ENCODE measurements at places on chromosomes 3 and 15.
A peak's percentile ranks its signal among the peaks of the same experiment; 100 is the strongest.

DNA sequence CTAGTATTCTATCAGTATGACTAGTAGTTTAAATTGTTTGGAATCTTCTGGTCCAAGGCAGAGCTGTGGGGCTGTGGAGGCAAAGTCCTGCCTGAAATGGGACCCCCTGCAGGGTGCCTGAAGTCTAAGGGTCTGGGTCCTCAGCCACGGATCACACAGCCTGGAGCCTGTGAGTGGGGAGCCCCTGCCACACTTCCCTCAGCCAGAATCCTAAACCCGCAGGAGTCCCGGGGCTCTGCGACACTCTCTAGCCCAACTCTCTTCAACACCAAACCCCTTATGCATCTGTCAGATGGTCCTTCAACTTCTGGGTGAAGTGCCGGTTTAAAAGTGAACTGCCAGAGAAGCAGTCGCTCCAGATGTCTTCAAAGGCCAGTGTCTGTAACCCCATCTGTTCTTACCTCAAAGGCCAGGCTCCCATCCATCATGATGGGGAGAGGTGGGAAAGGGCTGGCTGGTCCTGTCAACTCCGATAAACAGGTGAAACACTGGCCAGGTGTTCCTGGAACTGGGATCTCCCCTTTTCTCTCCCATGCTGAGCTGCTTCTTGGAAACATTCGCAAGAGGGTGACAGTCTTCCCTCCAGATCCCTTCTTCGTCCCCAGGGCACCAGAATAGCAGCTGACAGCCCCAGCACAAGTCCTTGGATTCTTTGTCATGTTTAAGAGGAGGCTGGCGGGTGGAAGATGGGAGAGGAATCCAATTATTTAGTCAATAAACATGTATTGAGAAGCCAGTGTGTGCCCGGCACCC, 45.6 kb downstream of the CPN2 start:
- DNase-seq = no peak

DNA sequence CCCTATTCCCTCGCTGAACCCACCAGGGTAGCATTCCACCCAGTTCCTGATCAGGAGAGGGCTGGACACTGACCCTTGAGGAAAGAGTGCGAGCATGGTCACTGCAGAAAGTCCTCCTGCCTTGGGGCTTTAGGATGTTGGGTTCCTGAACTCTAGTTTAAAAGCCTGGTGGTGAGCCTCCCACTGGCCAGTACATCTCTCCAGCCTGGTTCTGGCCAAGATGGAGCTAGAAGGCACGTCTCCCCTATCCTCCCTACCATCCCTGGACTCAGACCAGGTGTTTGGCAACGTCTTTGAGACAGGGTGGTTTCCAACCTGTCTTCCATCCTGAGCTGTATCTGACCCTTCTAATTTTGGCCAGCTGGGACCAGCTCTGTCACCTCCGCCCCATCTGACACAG, 31.4 kb downstream of the NBEAL2 start:
- DNase-seq = no peak

DNA sequence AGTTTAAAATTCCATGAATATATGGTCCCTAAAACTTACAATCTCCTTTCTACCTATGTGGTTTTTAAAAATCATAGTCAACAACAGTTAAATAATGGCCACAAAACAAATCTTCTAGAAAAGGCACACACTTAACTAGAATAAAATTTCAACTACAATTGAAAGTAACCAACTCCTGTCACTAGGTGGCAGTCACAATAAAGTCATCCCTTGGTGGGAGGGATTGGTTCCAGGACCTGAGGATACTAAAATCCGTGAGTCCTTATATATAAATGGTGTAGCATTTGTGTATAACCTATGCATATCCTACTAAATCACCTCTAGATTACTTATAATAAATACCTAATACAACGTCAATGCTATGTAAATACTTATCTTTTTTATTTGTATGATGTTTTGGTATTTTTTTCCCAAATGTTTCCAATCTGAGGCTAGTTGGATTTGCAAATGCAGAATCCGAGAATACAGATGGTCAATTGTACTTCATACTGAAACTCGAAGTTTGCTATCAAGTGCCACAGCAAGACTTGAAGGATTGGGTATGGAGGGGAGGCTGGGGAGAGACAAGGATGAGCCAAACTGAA, 172.6 kb downstream of the FMN1 start:
- peak; percentile 12 for DNase-seq

GRCh38 chr3:148319161-148319915, 378.4 kb upstream of the AGTR1 start:
- DNase-seq = no peak

- no peak for DNase-seq
These were observed 58.6 kb downstream of the WWTR1 start for GRCh38 chr3:149599236-149599635.

DNA sequence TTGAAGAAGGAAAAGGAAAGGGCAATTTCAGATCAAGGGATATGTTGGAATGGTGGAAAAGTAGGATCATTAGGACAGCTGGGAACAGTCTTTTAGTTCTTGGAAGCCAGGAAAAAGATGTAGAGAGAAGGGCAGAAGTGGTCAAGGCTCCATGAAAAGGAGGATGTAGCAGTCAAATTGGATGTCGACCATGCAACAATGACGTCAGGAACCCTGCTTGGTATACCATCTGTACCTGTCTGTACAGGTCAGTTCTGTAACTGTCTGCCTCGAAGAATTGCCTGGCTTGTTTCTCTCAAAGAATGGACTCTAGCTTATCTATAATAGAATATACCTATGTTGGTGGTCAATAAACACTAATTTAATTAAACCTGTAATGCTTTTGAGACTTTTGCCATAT, 157.8 kb upstream of the SGO1 start:
- DNase-seq = no peak

DNA sequence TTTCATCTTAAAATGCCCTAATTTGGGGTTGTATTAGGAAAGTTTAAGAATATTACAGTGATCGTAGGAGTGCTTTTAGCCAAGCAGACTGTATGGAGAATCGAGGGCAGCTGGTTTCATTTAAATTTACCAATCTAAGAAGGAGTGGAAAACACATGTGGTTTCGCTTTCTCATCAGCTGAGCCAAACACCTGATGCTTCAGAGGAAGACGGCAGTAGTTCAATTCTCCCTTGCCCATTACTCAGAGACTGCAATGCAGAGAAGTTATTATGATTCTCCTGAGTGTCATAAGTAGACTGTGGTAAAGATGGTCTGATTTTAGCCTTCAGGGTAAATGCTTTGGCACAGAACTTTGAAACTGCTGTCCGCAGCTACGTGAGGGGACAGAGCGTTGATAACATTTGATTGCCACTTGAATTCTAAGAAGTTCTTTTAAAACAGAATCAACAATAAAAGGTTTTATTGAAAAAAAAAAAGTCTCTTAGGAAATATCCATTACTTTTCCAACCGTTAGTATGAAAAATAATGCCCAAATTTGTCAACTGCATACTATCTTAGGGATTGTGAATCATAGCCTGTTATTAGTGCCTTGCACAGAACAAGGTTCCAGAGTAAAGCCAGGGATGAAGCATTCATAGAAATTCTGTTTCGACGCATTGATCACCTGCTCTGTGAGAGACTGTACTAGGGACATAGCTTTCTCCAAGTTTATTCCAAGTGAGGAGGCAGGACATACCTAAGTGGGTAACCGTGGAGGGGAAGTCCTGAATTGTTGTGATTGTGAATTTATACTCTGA, 25.6 kb downstream of the LYSMD4 start:
- peak; percentile 57 for DNase-seq

DNA sequence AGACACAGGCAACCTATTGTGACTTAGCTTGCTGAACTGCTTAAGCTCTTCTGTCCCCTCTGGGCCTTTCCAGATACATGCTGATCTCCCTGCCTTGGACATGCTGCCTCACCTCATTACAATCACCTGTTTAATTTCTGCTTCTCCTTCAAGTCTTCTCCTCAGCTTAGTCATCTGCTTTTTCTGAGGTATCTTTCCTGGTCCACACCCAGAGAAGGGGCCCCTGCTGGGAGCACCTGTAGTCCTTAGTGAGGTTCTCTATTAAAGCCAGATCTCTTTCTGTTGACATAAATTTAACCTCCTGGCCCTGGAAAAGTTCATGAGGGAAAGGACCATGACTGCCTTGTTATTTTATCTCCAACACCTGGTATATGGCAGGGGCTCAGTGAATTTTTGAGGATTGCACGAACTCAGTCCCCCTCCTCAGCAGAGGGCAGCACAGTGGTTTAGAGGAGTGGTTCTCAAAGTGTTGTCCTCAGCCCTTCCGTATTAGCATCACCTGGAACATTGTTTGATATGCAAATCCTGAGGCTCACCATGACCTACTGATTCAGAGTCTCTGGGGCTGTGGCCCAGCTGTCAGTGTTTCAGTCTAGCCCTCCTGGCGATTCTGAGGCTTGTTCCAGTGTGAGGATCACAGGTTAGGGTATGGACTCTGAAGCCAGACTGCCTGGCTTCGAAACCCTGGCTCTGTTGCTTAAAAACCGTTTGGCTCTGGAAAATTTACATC, 12.7 kb downstream of the COL6A6 start:
- no peak for DNase-seq

- DNase-seq = no peak
These were observed 15.4 kb downstream of the PLXNA1 start for GRCh38 chr3:126998320-126998719.

GRCh38 chr3:152376351-152377183, 107.8 kb downstream of the MBNL1 start:
- DNase-seq = no peak

- DNase-seq = no peak
These were observed 904.1 kb downstream of the OTOL1 start for GRCh38 chr3:162400697-162401096.

DNA sequence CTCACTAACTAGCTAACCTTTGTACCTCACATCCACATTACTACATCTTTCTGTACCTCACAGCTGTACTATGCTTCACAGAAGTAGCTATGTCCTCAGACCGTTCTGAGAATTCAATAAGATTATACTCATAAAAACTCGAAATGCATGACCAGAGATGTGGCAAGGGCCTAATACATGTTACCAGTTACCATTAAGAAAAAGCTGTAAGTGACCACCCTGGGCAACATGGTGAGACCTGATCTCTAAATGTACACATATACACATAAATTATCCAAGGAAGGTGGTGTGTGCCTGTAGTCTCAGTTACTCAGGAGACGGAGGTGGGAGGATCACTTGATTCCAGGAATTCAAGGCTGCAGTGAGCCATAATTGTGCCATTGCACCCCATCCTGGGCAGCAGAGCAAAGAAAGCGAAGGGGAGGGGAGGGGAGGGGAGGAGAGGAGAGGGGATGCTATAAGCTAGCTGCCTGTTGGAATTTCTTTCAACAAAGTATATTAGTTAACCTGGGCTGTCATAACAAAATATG, 482.6 kb upstream of the ZNF717 start:
- DNase-seq = no peak

GRCh38 chr15:99108993-99109392, 4.1 kb downstream of the SYNM start:
- DNase-seq = no peak

- no peak for DNase-seq
These were observed 183.2 kb upstream of the STAC start for GRCh38 chr3:36197151-36197550.

- DNase-seq = no peak
These were observed 49.1 kb upstream of the TJP1 start for GRCh38 chr15:29871401-29871800.

DNA sequence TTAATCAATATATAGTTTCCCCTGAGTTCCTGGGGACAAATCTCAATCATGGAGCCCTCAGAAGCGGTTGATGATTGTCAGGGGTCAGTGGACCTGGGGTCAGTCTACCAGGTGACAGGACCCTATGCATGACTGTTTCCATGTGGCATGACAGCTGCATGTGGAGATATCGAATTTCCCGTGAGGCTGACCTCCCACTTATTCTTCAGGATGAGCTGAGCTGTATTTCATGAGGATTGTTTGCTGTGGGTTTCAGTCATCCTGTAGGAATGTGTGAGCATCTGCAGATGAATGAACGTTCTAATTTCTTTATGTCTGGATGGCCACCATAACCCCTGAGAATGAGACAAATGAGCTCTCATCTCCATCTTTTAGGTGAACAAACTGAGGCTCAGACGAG, 93.0 kb upstream of the HES1 start:
- DNase-seq = no peak

DNA sequence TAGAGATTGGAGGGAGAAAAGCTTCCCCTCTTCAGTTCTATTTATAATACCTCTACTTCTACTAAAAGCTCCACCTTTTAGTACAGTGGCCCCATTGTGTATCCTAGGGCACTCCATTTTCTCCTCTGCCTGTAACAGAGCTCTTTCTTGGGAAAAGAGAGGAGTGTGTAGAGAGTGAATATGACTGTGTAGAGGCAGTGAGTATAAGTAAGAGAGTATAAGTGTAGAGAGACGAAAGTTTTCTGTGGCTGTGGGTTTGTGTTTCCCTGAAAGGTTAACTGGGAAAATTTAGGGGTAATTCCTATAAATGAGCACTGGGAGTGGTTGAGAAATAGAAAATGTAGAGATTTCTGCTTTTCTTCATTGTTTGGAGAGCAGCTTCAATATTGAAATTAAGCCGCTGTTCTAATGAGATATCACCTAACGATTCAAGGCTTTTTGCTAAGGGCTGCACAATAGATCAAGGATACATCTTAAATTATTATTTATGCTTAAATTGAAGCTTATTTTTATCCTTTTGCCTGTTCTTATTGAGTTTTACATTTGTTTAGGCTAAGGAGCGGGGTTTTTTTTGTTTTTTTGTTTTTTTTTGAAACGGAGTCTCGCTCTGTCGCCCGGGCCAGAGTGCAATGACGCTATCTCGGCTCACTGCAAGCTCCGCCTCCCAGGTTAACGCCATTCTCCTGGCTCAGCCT, 6.9 kb downstream of the IQGAP1 start:
- no peak for DNase-seq

DNA sequence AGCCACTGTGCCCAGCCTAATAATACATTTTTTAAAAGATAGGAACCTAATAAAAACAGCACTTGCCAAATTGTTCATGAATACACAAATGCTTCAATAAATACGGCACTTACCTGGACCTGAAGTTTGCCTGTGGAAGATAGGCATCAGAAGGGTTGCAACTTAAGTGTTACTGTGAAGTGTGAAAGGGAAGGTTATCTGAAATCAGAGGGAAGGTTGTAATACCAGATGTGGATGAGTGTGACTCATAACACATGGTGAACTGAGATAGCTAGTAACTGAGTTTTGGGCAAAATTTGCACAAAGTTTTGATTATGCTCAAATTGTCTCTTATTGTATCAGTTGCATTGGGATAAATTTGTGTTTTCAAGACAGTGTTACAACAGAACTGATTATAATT, 68.0 kb downstream of the ATP11B start:
- no peak for DNase-seq

- DNase-seq = no peak
These were observed 13.3 kb downstream of the PLXND1 start for GRCh38 chr3:129593230-129593594.

- no peak for DNase-seq
These were observed 19.8 kb upstream of the GYG1 start for GRCh38 chr3:148971401-148972163.
